ENCODE measurements at places on chromosomes 7 and 10.

DNA sequence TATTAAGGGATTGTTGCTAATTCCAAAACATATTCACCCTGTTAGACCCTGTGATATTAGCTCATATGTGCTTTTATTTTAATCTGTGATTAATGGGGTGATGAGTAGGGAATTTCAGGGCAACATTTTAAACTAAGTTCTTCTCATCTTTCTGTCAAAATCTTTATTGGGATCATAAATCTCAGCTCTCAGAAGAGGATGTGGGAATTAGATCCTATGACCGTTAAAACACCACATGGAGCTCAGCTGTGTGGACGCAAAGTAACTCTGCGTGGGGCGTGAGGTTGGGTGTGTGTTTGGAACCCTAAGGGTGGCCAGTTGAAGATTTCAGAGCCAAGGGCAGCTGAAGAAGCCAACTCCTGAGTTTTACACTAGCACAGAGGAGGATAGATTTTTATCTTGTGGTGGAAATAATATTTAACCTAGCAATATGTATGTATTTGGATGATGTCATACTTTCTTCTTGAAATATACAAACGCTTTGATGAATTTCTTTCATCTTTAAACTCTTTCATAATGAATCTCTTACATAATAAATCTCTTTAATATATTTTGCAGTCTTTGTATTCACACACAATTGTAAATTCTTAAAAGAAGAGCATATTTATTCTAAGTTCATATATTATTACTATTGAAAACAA, 64.4 kb downstream of the EPDR1 start:
- DNase-seq, result no peak

GRCh38 chr10:69842020-69842419, 40.3 kb downstream of the COL13A1 start:
- DNase-seq, result no peak

DNA sequence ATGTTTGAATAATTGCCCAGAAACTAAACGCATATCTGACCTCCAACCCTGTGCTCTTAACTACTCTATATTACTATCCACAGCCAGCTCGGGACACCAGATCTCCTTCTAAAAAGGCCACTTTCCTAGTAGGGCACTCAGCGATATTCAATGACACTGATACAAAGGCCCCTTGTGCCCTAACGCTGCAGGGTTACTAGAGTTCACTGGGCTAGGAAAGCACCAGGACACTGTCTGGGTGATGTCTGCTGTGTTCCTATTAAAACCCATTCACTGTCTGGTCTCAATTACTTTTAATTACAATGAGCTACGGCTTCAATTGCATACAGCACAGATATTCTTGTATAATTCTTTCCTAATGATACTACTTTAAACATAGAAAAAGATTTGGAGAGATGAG, 91.7 kb downstream of the SORCS1 start:
- no peak for DNase-seq

DNA sequence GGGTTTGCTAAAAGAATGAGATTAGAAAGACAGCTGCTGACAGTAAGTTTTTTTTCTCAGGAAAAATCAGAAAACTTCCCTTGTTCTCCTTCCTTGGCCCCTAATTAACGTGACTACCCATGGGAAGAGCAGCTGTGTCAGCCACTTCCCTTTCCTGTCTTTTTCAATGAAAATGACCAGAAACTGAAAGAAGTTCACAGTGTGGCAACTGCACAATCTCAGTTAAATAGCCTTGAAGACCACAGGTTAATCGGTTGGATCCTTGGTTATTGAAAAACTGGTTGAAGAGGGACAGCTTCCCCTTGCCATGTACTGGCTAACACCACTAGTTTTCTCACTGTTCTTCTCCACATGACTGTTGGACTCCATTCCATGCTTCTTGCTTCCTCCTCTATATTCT, 148.8 kb upstream of the AGR3 start:
- DNase-seq, result no peak

Measured in GM06990 (cell line).